Kidney (tissue), 22 donors: ENCODE measurements at places on chromosomes 7 and 10.

DNA sequence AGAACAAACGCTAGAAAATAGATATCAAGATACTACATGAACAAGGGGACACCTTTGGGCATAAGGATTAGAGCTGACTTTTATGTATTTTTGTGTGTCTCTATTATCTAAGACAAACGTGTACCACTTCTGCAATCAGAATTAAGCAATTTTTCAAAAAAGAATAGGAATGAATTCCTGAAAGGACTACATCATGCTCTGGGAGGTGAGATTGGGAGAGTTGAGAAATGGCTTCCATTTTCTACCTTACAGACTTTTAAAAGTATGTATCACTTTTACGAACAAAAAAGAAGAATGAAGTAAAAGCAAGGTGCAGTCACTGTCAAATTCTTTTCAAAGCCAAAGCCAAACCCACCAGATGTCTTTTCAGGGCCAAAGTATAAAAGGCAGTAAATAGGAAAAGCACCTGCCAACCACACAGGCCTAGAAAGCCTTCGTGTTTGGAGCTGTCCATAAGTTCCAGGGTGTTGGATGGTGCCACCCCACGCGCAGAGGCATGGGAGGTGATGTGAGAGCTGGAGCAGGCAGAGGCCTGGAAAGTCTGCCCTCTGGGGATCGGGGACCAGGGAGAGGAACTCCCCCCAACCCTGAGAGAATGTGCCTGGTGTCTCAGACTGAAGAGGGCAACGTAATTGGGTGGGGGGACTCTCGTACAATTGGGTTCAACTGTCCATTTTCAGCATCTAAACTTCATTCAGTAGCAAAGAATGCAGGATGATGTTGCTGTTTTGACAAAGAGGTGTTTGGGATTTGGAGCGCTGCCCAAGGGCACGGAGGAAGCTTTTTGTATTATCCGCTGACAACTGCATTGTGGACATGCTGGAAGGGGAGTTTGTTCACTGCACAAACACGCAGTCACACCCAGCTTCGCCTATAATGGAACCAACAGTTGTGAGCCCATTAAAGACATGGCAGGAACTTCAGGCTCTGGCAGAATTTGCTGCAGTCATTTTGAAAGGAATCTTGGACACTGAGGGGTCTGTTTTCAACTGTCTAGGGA lies 17.6 kb upstream of the CTBP2 start:
- H3K36me3 ChIP-seq = no peaks in the 10 kb centered on the region
- peak; percentile 29 for DNase-seq
- H3K4me1 ChIP-seq = no peaks in the 10 kb centered on the region
- no peak overlapping the region for H3K27ac ChIP-seq
- H3K27me3 ChIP-seq = no peaks in the 10 kb centered on the region

GRCh38 chr7:111540199-111540815 lies 22.0 kb downstream of the IMMP2L start:
- H3K4me3 ChIP-seq = no peak overlapping the region
- H3K27ac ChIP-seq = no peak overlapping the region
- H3K4me1 ChIP-seq = no peaks in the 10 kb centered on the region
- H3K36me3 ChIP-seq = no peaks in the 10 kb centered on the region
- no peak for DNase-seq
- no peaks in the 10 kb centered on the region for H3K27me3 ChIP-seq

GRCh38 chr10:122165484-122166276 lies 105.4 kb upstream of the BTBD16 start:
- H3K4me3 ChIP-seq = no peak overlapping the region
- H3K36me3 ChIP-seq = no peaks in the 10 kb centered on the region
- H3K4me1 ChIP-seq = peaks cover 17% of the 10 kb centered on the region
- DNase-seq = peak; percentile 59
- no peak overlapping the region for H3K27ac ChIP-seq

GRCh38 chr7:739983-740942 lies 13.2 kb upstream of the PRKAR1B start:
- peaks cover 9% of the 10 kb centered on the region for H3K36me3 ChIP-seq
- H3K27me3 ChIP-seq = no peaks in the 10 kb centered on the region
- no peaks in the 10 kb centered on the region for H3K4me1 ChIP-seq
- no peak overlapping the region for H3K4me3 ChIP-seq
- DNase-seq = no peak

DNA sequence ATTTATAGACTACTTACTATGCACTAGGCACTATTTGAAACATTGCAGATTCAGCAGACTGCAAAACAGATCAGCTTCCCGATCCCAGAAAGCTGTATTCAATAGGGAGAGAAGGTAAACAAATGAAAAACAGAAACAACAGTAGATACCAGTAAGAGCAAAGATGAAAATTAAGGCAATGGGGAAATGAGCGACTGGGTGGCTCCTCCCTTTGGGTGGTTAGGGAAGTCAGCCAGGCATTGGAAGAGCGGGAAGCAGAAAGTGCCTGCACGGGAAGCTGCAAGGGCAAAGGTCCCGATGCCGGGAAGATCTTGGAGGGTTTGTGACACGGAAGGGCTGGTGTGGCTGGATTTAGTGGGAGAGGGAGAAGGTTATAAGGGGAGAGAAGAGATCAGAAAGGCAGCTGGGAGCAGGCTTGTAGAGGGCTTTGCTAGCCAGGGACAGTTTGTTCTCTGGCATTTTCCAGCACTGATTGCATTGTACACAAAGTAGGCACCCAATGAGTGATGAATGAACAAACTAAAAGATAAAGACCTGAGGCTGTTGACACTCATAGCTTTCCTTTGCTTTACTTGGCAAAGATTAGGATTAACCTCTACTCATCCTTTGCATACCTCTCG lies 67.8 kb downstream of the NAMPT start:
- H3K36me3 ChIP-seq = no peaks in the 10 kb centered on the region
- no peaks in the 10 kb centered on the region for H3K27me3 ChIP-seq
- peak overlapping the region; percentile 26 for H3K27ac ChIP-seq
- no peak for DNase-seq

GRCh38 chr10:31426401-31426800 lies 107.4 kb downstream of the ZEB1 start:
- no peaks in the 10 kb centered on the region for H3K4me1 ChIP-seq
- no peaks in the 10 kb centered on the region for H3K27me3 ChIP-seq
- H3K4me3 ChIP-seq = no peak overlapping the region
- no peaks in the 10 kb centered on the region for H3K36me3 ChIP-seq
- H3K27ac ChIP-seq = peak overlapping the region; percentile 42

DNA sequence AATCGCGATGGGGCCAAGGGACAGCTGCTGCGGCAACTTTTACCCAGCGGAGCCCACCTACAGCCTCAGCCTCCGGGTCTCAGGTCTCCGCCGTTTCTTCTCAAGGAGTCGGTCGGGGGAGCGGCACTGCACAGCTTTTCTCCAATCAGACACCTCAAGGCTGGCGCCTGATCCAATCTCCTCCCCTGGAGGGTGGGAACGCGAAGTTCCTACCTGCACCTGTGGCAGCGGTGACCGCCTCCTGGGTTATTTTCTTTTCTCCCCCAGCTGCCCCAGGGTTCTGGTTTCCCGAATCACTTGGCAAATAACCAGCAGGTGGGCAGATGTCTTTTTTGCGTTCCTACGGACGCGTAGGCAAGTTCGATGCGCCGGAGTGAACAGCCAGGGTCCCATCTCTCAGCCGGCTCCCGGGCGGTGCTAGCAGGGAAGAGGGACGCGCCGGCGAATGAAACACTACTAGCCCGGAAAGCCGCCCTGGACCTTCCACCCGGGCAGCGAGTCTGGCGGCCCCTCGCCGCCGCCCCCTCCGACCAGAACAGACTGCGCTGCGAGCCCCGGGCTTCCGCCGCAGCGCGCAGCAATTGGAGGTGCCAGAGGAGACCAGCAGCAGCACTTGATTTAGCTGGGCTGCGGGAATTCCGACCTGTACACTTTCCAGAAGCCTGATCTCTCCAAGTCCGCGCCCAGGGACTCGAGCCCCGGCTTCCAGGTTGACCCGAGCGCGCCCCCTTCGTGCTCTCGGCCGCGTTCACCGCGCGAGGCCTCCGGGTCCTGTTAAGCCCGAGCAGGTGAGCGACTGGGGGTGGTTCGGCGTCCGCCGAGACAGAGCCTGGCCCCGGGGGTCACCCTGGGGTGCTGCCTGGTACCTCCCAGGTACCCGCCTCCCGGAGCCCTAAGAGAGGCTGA lies at the start of gene PRR15:
PRR15 (plus strand) TSS at position 246 of the 906 bp plus-strand sequence. CDS start 2,495 bp downstream, outside the sequence.
- DNase-seq = peak; percentile 89
- peak within 1 kb of the TSS; percentile 90 for H3K27ac ChIP-seq
- H3K4me3 ChIP-seq = peak within 1 kb of the TSS; percentile 77
- H3K27me3 ChIP-seq = peaks cover 16% of the 10 kb centered on the region
- H3K36me3 ChIP-seq = no peaks in the 10 kb centered on the region

- H3K4me3 ChIP-seq = no peak overlapping the region
- H3K4me1 ChIP-seq = no peaks in the 10 kb centered on the region
- DNase-seq = no peak
- no peaks in the 10 kb centered on the region for H3K27me3 ChIP-seq
These were observed 279.5 kb upstream of the GNAI1 start for GRCh38 chr7:79855172-79855571.

DNA sequence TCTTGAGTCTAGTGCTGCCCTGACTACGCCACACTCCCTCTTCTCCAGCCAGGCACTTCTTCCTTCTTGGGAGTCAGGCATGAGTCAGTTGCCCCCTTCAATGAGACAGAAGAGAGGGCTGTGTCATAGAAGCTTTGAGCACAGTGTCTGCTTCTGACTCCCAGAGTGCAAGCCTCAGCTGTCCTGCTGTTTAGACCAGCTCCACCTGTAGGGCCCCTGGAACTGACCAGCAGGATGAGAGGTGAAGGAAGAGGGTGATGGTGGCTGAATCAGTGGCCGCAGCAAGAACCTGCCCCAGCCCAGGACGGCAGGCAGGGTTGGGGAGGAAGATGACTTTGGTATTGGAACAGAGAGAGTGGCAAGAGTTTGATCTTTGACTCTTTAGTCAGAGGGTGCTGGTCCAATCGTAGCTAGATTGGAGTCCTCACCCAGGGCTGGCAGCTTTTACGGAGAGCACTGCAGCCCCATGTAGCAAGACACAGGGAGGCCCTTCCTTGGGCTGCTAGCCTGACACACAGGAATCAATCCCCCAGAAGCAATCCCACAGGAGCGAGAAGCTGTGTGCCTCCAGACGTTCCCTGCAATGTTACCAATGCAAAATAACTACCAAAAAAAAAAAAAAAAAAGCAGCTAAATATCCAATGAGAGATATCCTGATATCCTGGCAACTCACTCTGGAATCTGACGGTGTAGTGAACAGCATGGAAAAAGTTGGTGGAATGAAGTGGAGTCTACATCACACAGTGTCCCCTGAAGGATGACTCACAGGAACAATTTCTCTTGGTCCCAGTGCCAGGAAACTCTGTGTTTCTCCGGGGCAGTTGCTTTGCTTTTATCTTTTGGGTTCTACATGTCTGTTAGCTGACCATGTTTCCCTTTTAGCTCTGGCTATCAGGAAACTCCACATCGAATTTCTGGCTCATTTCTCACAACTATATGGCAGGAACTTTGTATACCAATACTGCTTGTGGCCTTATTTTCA lies 6.9 kb downstream of the C10orf62 start:
- no peaks in the 10 kb centered on the region for H3K27me3 ChIP-seq
- DNase-seq = no peak
- H3K4me3 ChIP-seq = no peak overlapping the region
- H3K27ac ChIP-seq = peak overlapping the region; percentile 61
- H3K4me1 ChIP-seq = peaks cover 11% of the 10 kb centered on the region
- no peaks in the 10 kb centered on the region for H3K36me3 ChIP-seq

DNA sequence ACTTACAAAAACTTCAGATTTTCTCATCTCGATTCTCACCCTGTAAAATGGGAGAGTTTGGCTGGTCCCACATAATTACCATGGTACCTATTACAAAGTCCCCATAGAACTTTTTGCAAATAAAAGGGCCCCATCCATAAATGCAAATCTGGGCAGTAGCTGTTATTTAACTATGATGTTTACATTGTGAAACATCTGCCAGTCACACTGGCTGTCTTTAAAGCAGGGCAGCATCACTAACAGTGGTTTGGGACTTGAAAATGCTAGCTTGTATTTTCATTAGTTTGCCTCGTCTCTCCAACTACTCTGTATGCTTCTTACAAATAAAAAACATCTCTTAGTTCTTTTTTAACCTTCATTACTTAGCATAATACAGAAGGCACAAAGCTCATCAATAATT lies 240.7 kb downstream of the FZD1 start:
- H3K27me3 ChIP-seq = no peaks in the 10 kb centered on the region
- no peak overlapping the region for H3K4me3 ChIP-seq
- DNase-seq = no peak
- no peaks in the 10 kb centered on the region for H3K4me1 ChIP-seq
- H3K36me3 ChIP-seq = no peaks in the 10 kb centered on the region

GRCh38 chr7:157301610-157302120 lies 35.1 kb upstream of the DNAJB6 start:
- H3K27me3 ChIP-seq = no peaks in the 10 kb centered on the region
- H3K27ac ChIP-seq = no peak overlapping the region
- H3K36me3 ChIP-seq = no peaks in the 10 kb centered on the region
- peaks cover 3% of the 10 kb centered on the region for H3K4me1 ChIP-seq
- no peak overlapping the region for H3K4me3 ChIP-seq

GRCh38 chr10:70174058-70174741 lies 3.9 kb upstream of the SAR1A start:
- no peaks in the 10 kb centered on the region for H3K27me3 ChIP-seq
- H3K36me3 ChIP-seq = no peaks in the 10 kb centered on the region
- DNase-seq = no peak
- no peak overlapping the region for H3K4me3 ChIP-seq

DNA sequence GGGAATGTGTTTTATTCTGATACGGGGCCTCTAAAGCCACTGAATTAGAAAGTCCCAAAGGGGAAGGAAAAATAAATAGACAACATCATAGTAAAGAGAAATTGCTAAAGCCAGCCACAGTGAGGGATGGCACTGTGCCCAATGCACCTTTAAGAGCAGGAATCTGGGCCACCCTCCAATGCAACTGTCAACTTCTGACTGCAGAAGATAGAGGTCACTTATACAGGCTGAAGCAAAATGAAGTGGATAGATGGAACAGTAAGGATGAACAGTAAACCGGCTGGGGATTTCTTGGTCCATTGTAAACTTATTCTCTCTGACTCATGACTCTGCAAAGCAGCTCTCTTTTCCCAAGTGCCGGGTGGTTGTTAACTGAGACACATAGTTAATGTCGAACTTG lies 54.0 kb upstream of the KCNIP2 start:
- H3K4me3 ChIP-seq = no peak overlapping the region
- no peaks in the 10 kb centered on the region for H3K36me3 ChIP-seq
- no peaks in the 10 kb centered on the region for H3K27me3 ChIP-seq
- H3K27ac ChIP-seq = no peak overlapping the region
- no peaks in the 10 kb centered on the region for H3K4me1 ChIP-seq

DNA sequence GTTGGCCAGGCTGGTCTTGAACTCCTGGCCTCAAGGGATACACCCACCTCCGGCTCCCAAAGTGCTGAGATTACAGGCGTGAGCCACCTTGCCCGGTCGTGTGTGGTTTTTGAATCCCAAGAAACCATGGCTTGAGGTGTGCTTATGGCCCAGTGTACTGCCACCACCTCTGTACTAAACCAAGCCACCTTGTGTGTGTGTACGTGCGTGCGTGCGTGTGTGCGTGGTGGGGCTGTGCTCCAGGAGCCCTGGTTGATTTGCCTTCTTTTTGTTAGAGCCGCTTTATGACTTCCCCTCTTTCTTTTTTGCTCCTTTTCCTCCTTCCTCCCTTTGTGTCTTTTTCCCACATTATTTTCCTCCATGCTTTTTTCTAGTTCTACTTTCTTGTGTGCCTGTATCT lies 121.4 kb downstream of the CAMK1D start:
- no peak for DNase-seq
- H3K27ac ChIP-seq = no peak overlapping the region
- H3K4me3 ChIP-seq = no peak overlapping the region
- no peaks in the 10 kb centered on the region for H3K27me3 ChIP-seq
- no peaks in the 10 kb centered on the region for H3K36me3 ChIP-seq

GRCh38 chr7:87918740-87919139 lies 15.3 kb upstream of the ADAM22 start:
- H3K4me1 ChIP-seq = no peaks in the 10 kb centered on the region
- no peaks in the 10 kb centered on the region for H3K36me3 ChIP-seq
- no peak overlapping the region for H3K4me3 ChIP-seq

- no peak overlapping the region for H3K27ac ChIP-seq
- H3K27me3 ChIP-seq = no peaks in the 10 kb centered on the region
- DNase-seq = no peak
- H3K4me3 ChIP-seq = no peak overlapping the region
These were observed 444.7 kb upstream of the PODXL start for GRCh38 chr7:132001146-132001545.
